ENCODE measurements at places on chromosomes 4 and X.

DNA sequence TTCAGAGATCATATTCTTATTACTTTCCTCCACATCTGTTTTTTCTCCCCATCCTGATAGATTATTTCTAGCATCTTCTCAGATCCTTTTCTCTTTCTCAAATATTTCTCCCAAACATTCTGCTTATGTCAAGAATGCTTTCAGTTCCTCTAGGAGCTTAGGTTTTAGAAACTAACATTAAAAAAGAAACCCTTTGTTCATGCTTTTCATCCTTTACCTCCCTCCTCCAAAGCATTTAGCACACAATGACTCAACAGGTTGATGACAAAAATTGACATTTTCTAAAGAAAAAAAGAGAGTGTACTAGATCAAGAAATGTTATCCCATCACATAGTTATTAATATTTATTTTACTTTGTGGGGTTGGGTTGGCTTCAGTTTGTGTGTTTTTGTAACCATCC is 16.5 kb upstream of the ALB start:
- DNase-seq = no peak

DNA sequence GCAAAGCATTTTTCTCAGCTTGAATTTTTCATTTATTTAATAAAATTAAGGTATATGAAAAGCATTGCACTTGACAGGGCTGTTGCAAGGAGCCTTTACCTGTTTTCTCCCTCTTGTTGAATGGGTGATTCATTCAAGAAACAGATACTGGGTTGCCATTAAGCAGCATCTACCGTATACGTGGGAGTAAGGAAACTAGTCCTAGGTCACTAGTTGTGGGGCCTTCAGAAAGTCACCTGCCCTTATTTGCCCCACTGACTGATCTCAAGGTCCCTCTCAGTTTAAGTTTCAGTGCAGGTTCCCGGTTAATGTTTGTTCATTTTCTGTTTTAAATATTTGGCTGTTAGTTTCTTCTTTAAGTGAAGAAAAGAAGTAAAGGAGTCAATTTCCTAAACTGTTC is 34.0 kb downstream of the LHFPL1 start:
- no peak for DNase-seq

GRCh38 chr4:144970597-144970996 is 127.4 kb downstream of the ANAPC10 start:
- no peak for DNase-seq

- DNase-seq = no peak
Observed at GRCh38 chrX:110003167-110004156, 548 bp downstream of the TMEM164 start.

DNA sequence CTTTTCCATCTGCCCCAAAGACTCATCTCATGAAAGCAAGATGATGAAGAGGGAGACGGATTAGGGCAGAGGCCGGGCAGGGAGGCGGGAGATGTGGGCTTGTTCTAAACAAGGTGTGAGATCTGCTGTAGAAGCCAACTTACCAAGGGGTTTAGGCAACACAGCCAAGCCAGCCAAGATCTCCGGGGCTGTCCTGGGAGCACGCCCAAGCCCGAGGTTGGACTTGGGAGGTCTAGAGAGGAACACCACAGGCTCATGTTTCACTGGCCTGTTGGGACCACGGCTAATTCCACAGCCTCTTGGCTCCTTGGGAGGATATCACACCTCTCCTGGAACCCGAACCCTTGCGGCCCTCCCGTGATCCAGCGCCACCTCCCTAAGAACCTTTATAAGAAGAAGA is 171.4 kb downstream of the CRLF2 start:
- no peak for DNase-seq

GRCh38 chr4:31458813-31459212 is 738.6 kb downstream of the PCDH7 start:
- no peak for DNase-seq

DNA sequence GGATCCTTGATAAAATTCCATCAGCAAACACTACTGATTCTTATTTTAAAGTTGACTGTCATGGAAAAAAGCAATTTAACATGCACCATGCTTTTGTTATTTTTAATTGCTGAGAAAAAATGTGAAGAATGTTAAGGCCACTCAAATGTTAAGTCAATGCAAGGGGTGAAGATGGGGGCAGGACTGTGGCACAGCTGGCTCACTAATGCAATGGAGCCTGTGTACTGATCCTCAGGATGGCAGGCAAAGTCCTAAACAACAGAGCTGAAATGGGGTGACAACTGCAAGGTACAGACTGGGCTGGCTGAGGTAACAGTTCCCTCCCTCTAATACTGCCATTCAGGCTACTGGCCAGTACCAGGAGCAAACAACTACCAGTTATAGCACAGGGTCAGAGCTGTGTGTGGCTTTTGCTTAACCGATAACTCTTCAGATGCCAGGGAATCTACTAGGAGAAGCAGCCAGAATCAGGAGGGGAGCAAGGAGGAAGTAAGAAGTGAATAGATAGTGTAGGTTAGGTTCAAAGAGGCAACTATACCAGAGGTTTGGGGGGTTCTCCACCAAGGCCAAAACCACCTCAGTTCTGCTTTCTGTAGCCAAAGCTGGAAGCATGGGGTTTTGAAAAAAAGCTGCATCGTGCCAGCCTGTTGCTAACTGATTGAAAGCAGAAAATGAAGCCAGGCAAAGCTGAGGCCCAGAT is 372.6 kb downstream of the OPHN1 start:
- DNase-seq = no peak

- no peak for DNase-seq
Observed at GRCh38 chr4:98377559-98377958, 116.4 kb downstream of the RAP1GDS1 start.

DNA sequence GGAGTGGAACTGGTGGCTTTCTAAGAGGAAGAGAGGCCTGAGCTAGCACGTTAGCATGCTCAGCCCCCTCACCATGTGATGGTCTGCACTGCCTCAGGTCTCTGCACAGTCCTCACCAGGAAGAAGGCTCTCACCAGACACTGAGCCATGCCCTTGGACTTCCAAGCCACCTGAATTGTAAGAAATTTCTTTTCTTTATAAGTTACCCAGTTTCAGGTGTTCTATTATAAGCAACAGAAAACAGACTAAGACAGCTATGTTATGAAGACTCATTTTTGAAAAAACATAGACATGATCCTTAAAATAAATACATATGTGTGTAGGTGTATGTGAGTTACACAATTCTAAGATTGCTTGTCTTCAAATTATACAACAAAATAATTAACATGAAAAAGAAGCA is 74.7 kb downstream of the CEP44 start:
- DNase-seq = no peak

DNA sequence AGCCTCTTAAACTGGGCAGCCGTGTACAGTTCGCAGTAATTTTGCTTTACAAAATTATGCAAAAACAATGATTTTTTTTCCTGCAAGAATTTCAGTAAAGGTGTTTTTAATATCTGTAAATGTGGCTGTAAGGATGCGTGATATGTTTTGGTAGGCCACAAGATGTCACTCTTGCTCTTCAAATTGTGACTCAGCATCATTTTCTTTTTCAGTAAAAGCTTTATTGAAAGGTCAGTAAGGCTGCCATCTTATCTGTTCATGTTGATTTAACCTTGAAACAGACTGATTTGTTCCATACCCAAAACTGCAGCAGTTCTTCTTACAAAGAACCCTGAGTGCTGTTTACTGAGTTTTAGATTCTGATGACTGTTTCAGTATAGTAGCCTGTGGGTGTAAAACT is 39.9 kb downstream of the TXLNG start:
- no peak for DNase-seq

DNA sequence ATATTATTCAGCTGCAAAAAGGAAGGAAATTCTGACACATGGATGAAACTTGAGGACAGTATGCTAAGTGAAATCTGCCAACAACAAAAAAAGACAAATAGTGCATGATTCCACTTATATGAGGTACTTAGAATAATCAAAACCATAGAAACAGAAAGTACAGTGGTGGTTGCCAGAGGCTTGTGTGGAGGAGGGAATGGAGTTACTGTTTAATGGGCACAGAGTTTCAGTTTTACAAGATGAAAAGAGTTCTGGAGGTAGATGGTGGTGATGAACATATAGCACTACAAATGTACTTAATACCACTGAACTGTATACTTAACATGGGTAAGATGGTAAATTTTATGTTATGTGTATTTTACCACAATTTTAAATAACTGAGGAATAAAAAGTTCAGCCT is 212.0 kb upstream of the KLF3 start:
- DNase-seq = no peak

DNA sequence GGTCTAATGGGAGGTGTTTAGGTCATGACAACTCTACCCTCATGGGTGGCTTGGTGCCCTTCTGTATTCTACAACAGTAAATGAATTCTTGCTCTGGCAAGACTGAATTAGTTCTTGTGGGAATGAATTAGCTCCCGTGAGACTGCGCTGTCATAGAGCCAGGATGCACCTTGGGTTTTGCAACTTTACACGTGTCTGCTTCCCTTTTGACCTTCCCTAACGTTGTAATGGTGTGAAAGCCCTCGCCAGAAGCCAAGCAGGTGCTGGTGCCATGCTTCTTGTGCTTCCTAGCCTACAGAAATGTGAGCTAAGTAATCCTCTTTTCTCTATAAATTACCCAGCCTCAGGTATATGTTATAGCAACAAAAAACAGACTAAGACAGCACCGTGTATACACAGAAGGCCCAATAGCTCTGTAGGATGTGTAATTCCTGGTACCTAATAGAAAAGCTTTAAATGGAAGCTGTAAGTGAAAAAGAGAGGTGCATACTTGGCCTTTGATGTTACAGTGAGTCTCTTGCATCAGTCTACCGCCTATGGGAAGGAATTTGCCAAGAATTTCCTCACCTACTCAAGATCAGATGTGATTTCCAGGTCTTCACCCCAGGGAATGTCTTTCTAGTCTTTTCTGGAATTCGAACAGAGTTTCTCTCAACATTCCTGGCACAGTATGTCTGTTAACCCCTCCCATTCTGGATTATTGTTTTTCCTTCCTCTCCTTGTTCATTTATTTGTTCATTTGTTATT is 3.2 kb upstream of the ENPEP start:
- DNase-seq = no peak

GRCh38 chr4:145936997-145937901 is 1.4 kb downstream of the ZNF827 start:
- peak; percentile 50 for DNase-seq

DNA sequence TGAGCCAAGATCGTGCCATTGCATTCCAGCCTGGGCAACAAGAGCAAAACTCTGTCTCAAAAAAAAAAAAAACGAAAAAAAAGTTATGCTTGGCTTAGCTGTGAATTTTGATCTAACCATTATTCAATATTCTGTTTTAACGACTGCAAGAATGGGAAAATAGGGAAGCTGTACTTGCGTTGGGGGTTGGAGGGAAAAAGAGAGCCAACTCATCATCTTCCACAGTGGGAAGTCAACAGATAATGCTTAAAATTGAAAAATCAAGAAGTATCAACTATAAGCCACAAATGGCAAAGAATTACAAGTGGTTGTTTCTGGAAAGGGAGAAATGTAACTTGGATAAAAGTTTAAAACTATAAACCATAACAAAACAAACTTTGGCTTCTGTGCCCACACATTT is 2.9 kb downstream of the TEC start:
- DNase-seq = no peak

- DNase-seq = no peak
Observed at GRCh38 chr4:73434311-73434710, 1.7 kb upstream of the AFP start.

DNA sequence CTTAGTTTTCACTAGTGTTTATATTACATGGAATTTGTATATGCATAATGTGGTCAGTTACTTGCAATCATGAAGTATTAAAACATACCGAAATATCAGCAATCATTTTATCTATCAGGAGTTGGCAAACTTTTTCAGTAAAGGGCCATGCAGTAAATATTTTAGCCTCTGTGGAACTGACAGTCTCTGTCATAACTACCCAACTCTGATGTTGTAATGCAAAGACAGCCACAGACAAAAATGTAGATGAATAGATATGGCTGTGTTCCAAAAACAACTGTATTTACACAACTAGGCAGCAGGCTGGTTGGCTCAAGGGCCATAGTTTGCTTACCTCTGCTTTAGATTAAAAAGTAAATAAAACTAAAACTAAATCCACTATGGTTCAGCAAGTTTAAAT is 200.2 kb downstream of the HS3ST1 start:
- no peak for DNase-seq

GRCh38 chrX:21559417-21559816 is 98.7 kb downstream of the KLHL34 start:
- no peak for DNase-seq

DNA sequence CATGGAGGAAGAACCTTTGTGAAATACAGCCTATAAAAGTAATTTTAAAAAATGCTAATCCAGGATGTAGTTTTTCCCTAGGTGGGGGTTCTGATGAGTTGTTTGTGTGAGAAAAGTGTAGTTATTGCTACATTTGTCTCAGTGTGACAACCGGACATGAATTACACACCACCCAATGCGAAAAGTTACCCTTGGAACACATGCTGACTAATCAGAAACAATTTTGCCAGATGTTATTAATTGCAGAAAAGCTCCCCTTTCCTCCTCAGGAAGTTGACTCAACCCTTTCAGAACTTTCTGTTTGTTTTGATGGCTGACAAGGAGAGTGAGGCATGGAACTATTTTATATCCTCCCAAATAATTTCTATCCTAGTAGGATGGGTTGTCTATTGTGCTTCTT is 38.1 kb upstream of the EDA2R start:
- DNase-seq = no peak
